CD4-positive, alpha-beta T cell treated with Interleukin-1 beta for 1 hour (primary cell): ENCODE measurements at places on chromosomes 1 and 21.

DNA sequence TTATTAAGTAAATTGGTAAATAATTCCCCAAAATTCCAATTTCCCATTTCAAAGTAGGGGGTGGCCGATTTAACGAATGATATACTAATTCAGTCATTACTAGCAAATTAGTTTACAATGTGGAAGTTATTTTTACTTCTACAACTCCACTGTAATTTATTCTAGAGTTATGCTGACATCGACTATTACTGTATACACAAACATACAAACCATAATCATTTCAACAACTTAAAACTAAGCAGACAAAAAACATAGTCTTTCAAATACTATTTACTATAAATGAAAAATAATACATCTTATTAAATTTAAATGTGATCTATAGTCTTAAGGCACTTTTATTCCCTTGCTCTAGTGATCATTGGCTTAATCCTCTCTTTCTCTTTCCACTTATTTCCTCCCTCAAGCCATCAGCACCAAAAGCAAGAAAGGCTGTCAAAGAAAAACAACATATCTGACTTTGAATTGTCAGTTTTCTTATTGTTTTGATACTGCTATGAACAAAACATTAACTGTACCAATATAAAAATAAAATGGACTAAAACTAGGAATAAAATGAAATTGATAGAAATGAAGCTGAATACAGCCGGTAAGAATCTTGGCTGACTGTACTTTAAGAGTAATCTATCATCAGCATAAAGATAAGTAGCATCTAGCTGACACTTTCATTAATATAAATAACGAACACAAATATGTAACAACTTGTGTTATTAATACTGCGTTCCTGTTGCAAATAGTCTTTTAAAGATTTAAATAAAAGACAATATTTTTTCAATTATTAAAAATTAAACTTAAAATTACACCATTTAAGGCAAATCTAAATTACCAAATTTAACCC is 4.1 kb downstream of the CDC42BPA start:
- no peak for DNase-seq

DNA sequence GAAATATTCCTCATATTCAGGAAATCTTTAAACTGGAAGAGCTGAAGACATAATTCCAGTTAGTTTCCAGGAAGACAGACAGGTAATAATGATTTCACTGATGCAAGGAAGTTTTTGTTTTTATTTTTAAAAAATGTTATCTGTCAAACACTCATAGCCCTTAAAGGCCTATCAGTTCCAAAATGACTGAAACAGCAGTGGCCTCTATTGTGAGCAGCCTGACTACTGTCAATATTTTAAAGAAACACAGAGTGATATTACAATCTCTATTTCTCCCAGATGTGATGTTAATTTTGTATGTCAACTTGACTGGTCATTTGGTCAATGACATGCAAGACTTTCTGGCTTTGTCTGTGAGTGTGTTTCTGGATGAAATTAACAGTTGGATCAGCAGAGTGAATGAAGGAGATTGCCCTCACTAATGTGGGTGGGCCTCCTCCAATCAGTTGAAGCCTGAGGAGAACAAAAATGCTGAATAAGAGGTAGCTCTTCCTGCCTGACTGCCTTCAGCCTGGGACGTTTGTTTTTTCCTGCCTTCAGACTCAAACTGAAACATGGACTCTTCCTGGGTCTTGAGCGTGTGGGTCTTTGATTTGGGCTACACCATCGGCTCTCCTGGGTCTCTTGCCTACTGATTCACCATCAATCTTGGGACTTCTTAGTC is 31.3 kb upstream of the SLC30A10 start:
- no peak for DNase-seq

GRCh38 chr1:210129092-210129491 is 103.5 kb upstream of the SERTAD4 start:
- DNase-seq = no peak

GRCh38 chr1:240854367-240854766 is 242.4 kb upstream of the GREM2 start:
- no peak for DNase-seq

DNA sequence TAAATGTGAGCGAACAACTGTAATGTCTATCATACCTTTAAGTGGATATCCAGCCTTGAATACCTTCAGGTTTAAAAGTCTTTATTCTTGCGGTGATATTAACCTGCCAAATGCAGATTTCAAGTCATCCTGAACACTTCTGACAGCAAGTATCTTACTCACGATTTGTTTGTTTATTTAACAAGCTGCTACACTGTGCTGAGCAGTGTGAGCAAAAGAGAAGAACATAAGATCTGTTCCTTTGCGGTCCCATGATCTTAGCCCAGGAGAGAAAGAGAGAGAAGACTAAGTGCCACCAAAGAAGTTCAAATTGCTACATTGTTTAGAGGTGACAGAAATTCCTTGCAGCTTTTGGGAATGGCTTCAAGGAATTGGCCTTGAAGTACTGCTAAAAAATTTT is 9.5 kb upstream of the IL24 start:
- no peak for DNase-seq

- DNase-seq = peak; percentile 78
Measured at GRCh38 chr1:25642574-25643108, 26.1 kb downstream of the MAN1C1 start.

DNA sequence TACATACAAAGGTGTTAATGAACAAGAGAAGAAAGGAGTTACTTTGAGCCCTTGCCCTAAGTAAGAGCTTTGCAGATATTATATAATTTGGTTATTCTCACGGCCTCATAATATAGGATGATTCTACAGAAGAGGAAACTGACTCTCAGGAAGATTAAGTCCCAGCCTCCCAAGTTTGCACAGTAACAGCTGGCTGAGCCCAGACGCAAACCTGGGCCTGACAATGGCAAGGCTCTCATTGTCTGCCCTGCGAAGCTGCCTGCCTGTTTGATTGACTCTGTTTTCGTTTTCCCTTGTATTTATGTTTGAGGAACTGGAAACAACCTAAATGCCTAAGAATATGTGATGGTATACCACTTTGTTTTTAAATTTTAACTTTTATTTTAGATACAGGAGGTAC is 76.2 kb upstream of the PGBD5 start:
- DNase-seq = no peak

GRCh38 chr1:167676916-167677848 is 44.6 kb upstream of the MPZL1 start:
- DNase-seq = no peak

- no peak for DNase-seq
Measured at GRCh38 chr21:36347962-36348328, 27.9 kb downstream of the MORC3 start.

GRCh38 chr21:33078907-33079582 is 9.1 kb downstream of the OLIG1 start:
- no peak for DNase-seq

DNA sequence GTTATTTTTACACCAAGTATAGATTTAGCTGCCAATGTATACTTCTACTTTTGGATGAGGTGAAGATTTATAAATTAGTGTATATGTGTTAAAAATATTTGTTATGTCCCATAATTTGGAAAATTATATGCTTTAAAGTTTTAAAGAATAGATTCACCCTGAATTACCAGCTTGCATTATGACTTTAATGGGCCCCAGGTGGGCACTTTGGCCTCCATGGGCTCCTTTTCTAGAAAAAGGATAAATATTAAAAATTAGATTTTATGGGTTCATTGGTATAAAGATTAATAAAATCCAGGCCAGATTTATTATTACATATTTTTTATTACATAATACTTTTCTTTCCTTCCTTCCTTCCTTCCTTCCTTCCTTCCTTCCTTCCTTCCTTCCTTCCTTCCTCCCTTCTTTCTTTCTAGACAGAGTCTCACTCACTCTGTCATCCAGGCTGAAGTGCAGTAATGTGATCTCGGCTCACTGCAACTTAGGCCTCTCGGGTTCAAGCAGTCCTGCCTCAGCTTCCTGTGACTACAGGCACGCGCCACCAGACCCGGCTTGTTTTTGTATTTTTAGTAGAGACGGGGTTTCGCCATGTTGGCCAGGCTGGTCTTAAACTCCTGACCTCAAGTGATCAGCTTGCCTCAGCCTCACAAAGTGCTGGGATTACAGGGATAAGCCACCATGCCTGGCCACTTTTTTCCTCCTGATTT is 21.9 kb downstream of the KMO start:
- no peak for DNase-seq

DNA sequence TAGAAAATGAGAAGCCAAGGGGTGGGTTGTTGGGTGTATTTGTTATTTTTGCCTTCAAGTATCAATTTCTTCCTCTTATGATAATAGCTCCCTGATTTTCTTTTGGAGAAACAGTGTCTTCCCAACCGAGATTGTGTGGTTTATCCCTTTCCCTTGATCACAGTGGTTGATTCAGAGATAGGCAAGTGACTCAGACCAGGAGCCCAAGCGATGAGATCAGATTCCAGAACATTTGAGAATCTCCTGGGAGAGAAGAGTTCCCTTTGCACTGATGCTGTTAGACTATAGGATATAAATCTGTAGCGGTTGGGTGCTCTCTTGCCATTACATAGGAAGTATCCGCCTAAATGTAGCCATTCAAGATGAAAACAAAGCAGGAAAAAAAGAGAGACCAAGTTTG is 90.1 kb upstream of the WDR26 start:
- no peak for DNase-seq

GRCh38 chr1:73998348-73998959 is 199.5 kb downstream of the LRRIQ3 start:
- no peak for DNase-seq

GRCh38 chr1:59494145-59494833 is 197.4 kb downstream of the FGGY start:
- no peak for DNase-seq

GRCh38 chr1:177884479-177885021 is 85.3 kb downstream of the SEC16B start:
- DNase-seq = no peak

DNA sequence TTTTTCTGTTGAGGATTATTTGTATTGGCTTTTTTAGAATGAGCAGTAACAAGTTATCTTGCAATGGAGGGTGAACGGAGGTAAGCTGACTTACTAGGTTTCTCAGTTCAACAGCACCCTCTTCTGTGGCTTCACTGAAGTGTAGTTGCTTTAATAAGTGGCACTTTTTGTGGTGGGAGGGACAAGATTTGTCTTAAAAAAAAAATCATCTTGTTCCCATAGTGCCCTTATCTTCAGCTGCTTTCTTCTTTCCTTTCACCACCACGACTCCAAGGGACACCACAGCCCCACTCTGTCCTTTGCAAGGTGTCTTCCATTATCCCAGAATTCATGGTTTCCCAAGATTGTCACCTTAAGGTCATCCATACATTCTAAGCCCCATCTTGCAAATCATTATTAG is 92.9 kb downstream of the PIGK start:
- DNase-seq = no peak

- DNase-seq = no peak
Measured at GRCh38 chr1:187415065-187415464, 586.3 kb downstream of the PLA2G4A start.

DNA sequence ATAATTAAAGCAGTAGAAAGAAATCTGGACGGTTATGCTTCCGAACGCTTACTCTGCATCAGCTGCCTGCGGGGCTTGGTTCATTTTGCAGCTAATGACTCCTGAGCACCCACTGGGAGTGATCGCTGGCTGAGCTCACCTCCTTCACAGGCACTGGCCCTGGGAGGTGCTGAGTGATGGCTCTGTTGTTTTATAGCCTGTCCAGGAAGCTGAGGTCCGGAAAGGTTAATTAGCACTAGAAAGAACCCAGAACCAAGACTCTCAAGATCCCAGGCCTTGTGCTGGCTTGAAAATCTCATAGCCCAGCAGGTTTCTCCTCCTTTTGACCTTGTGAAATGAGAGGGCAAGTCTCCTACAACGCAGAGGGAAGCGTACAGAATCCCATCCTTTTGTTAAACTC is 226.2 kb downstream of the AJAP1 start:
- no peak for DNase-seq

DNA sequence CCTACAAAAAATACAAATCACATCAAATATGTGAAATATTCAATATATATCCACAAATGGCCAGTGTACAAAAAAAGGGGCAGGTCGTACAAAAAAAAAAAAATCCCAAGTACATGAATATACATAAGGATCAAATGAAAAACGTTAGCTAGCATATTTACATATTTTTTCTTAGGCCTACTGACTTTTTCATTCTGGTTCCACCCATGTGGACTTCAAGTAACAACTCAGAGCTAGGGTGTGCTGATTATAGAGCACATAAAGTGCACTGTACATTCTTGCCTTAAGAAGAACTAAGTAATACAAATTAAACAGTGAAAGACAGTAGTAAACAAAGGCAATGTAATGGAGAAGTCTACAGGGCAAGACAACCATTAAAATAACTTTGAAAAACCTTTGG is 297.0 kb downstream of the AKT3 start:
- no peak for DNase-seq

- DNase-seq = no peak
Measured at GRCh38 chr1:204451352-204452124, 39.9 kb upstream of the PPP1R15B start.

DNA sequence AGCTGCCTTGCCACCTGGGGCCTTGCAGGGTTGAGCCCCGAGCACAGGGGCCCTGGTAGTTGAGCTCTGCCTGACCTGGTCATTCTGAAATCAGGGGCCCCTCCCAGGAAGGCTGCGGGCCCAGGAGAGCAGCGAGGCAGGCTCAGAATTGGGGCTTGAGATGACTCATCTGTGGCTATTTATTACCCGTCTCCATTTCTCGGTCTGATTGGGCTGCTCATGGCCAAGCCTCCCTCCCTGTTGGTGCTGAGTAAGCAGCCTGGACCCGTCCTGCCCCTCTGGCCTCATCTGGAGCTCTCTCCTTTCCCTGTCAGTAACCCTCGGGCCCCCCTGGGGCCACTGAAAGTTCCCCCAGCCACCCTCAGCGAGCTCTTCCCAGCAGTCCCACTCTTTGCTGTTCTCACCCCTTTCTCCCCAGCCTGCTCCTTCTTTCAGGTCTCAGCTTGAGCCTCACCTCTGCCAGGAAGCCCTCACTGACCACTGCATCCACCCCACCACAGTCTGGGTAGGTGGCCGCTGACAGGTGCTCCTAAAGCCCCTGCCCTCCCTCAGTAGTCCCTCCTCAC is 11.0 kb upstream of the TNFRSF8 start:
- DNase-seq = peak; percentile 25

DNA sequence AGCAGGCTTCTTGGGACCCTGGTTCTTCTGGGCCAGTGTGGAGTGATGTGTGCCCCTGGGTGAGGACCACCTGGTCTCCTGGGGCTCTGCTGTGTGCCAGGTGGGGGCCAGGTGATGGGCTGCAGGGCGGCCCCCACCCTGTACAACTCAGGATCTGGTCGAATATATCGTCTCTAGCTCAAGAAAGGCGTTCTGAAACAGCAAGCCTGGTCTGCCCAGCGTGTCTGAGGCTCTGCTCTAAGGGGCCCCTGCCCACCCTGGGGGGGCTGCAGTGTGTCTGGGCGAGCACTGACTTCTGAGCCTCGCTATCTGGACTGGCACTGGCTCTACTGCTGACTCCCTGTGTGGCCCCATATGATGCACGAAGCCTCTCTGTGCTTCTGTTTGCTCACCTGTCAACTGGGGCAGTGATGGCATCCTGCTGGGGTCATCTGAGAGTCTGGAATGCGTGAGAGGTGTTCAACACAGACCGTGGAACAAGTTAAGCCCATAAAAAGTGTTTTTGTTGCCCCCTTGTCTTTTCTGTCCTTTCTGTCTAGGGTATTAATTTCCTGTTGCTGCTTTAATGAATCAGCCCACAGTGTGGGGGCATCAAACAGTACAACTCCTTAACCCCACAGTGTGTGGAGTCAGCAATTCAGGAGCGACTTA is 56.0 kb upstream of the TRAPPC10 start:
- DNase-seq = no peak

GRCh38 chr1:68331117-68331865 is 99.0 kb upstream of the WLS start:
- no peak for DNase-seq

- no peak for DNase-seq
Measured at GRCh38 chr1:230746617-230747016, 571 bp upstream of the CAPN9 start.
